Ascending aorta (tissue), 2 donors: ENCODE measurements at places on chromosomes 1 and 21. TPM values are rescaled to one million over a fixed set of nuclear protein-coding genes. Genes with fewer than 3 reads are reported as not detected.

DNA sequence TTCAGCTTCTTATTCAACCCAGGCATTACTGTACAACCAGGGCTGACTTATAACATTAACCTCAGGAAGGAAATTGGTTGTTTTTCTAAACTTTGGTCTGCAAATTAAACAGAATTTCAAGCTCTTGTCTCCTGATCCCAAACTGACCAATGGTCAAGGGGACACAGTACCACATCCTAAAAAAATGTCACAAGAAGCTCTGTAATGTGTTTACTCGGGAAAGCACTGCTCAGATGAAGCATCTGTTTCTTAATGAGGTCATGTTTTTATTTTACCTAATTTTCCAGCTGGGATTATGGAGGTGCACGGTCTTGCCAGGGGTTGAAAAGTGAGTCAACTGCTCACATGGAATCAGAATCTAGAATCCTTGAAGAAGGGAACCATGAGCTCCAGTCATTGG is 18.7 kb downstream of the ADAMTS5 start:
- no peak for DNase-seq

- DNase-seq, result no peak
These were observed 171.9 kb downstream of the CLIC6 start for GRCh38 chr21:34840693-34841092.

GRCh38 chr1:36109041-36109679 is 15.9 kb downstream of the COL8A2 start:
- no peak for DNase-seq

DNA sequence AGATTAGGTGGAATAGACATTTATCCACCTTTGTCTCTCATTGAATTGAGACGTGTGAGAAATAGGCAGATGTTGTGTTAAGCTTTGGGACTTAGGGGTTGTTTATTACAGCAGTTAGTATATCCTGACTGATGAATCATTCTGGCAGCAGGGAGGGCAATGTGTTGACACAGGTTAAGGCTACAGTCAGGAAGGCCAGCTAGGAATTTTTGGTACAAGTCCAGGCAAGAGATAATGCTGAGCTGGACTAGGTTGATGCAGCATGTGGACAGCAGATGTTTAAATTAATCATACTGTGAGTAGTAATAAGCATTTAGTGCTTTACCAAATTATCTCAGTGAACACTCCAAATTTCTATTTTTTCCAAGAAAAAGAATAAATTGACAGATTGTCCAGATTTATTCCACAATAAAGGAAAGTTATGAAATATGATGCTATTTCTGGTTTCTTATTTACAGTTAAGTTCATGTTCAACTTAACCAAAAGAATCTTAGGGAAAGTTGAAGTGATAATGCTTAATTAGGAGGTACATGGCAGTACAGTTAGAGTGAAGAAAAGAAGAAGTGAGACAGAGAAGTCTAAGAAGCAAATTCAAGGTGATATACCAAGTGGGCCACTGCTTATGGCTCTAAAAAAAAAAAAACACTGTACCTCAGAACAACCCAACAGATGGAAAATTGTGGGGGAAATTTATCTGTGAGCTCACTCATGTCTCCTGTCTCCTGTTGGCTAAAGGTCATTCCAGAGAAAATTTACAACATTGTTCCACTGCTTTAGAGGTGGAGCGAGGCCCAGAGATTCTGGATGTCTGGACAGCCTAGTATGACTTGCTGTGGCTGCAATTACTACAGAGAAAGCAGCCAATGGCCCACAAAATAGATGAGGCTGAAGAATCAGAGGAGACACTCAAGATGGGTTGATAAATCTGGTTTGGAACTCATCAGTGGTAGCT is 102.7 kb upstream of the C21orf91 start:
- DNase-seq, result no peak

DNA sequence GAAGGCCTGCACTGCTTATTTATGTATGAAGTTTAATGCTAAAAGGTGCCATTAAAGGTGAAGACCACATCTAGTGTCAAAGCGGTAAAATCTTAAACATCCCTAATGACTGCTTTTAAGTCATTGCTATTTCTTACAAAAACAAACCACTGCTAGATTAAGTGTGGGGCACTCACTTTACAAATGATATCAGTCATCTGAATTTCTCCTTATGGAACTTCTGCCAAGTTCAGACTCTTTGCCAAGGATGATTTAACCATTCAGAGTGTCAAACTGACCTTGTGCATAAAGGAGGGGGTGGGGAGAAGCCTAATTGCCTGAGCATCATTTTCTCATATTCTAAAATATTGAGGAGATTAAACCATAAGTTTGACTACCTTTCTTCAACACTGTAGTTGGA is 271.5 kb downstream of the TGFB2 start:
- DNase-seq, result no peak

GRCh38 chr1:30001732-30002039 is 721.7 kb downstream of the MATN1 start:
- DNase-seq, result no peak

Gene FGGY
- 7.0 TPM for total RNA-seq

- DNase-seq, result no peak
These were observed 33.2 kb downstream of the POFUT2 start for GRCh38 chr21:45254460-45254930.

GRCh38 chr21:45423968-45424853 is 19.2 kb downstream of the COL18A1 start:
- DNase-seq, result no peak

GRCh38 chr1:209708297-209708696 is 3.7 kb downstream of the HSD11B1 start:
- no peak for DNase-seq

DNA sequence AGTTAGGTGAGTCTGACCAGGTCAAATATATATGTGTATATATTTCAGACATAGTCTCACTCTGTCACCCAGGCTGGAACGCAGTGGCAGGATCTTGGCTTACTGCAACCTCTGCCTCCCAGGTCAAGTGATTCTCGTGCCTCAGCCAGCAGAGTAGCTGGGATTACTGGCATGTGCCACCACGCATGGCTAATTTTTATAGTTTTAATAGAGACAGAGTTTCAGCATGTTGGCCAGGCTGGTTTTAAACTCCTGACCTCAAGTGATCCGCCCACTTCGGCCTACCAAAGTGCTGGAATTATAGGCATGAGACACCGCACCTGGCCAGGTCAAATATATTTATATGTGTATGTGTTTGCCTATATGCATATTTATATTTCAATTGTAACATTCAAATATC is 581.5 kb upstream of the B3GALT2 start:
- DNase-seq, result no peak

Gene DNAJC28
- 1.5 TPM for total RNA-seq

GRCh38 chr1:20080441-20081352 is 10.7 kb downstream of the PLA2G5 start:
- no peak for DNase-seq

Gene C21orf58
- 3.2 TPM for total RNA-seq

- DNase-seq, result no peak
These were observed 10.8 kb upstream of the AHDC1 start for GRCh38 chr1:27614625-27615344.

DNA sequence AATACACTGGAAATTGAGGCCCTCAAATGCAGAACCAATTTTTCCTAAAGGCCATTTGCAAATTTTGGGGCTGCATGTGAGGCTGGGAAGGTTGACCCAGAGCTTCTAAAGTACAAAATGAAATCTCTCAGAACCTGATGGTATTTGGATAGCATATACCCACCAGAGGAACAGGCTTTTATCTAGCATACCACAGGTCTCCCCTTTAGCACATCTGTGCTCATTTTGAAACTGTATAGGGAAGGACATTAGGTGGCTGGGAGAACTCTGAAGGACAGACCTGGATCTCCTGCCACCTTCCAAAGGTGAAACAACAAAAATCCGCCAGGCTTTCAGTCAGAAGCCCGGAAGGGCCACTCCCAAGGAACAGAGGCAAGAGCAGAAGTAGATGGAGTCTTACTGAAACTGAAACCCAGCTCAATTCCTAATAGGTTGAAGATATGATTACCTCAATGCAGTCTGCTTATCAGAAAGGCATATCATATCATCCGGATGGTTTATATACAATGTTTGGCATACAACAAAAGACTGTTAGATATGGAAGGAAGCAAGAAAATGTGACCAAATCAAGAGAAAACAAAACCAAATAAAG is 11.6 kb downstream of the CD55 start:
- no peak for DNase-seq
